8988T (cell line): ENCODE measurements at places on chromosomes 1 and 21.
A peak's percentile ranks its signal among the peaks of the same experiment; 100 is the strongest.

DNA sequence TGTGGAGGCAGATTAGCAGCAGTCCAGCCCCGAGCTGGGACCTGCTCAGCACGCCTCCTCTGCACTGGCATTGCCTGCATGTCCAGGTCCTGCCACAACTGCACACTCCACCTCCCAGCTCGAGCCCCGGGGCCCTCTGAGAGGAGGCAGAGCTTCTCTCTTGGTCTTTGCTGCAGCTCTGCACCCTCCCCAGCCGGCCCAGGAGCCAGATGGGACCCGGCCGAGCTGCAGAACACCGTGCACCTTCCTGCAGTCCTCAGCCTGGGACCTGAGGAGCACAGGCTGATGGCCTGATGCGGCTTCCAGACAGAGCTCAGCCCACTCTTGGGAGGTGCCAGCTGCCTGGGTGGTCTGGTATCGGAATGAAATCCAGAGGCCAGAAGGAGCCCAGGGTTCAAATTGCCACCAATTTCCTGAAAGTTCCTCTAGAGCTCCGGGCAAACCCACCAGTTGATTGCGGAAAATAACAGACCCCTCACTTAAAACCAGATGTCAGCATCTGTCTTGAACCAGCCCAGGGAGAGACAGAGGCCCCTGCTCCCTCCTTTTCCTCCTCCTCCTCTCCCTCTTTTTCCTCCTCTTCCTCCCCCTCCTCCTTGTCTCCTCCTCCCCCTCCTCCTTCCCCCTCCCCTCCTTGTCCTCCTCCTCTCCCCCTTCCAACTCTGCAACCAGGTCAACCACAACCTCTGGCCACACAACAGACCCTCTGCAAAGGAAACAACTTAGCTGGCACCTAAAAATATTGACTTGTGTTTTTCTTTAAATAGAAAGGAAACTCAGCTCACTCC, 10.6 kb upstream of the SPSB1 start:
- DNase-seq, result no peak

DNA sequence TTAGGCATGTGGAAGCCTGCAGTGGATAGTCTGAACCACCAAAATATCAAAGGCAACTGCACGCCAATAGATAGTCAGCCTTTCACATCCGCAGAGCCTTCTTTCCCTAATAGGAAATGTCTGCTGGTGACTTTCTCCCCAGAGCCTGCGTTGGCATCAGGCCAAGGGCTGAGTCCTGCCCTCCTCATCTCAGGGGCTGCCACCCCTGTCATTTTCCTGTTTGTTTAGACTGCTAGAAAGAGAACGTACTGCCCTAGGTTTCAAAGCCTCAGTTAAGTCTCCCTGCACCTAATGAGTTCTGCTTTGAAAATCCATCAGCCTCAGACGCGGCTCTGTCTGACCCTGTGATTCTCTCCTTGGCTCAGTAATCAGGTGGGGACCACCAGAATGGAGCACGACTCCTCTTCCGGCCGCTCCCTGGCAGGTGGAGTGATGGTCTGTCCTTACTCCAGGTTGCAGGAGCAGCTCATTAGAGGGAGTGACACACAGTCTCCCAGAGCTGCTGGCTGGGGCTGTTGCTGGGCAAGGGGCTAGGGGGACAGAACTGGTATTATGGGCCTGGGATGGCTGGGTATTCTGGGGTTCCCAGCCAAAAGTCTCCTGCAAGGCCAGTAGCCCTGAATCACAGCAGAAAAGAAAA, 27.3 kb downstream of the STUM start:
- DNase-seq, result no peak

DNA sequence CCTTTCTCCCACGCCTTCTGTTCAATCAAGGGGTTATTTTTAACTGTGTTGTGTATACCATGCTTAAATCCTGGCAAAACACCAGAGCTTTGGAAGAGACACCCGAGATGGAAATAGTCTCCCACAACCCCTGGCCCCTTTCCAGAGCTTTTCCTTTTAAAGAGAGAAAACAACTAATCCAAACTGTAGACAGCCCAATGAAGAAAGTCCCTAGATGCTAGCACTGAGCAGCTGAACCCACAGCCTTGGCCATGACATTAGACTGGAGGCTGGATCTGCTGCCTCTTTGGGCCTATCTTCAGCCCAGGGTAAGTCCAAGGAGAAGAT, 64.9 kb upstream of the ARTN start:
- no peak for DNase-seq

- no peak for DNase-seq
These were observed 40.6 kb downstream of the CAPN2 start for GRCh38 chr1:223752721-223753515.

GRCh38 chr1:62436466-62437272, at the start of gene USP1:
USP1 (plus strand) TSS chr1:62437049; CDS start chr1:62439868, 2,819 bp downstream.
- peak; percentile 70 for DNase-seq

GRCh38 chr1:181452746-181453145, 30.6 kb upstream of the CACNA1E start:
- DNase-seq, result no peak

GRCh38 chr1:6103854-6104530, 58.3 kb downstream of the KCNAB2 start:
- DNase-seq, result no peak
